NCI-H774 (cell line): ENCODE measurements at places on chromosomes 12 and 14.

DNA sequence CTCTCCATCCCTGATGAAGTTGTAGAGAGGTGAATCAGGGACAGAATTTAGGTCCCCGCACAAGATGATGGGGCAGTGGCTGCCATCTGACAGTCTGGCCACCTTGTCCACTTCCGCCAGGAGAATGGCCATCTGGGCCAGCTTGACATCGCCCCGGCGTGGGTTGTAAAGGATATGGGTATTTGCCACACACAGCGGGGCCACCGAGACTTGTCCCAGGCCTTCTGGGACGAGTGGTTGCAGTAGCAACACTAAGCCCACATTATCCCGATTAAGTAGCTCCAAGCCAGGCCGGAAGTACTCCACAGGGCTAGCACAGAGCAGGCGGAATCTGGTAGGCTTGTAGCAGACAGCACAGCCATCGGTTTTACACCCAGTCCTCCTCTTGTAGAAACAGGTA is 6.2 kb downstream of the ANGEL1 start:
- no peak for DNase-seq

DNA sequence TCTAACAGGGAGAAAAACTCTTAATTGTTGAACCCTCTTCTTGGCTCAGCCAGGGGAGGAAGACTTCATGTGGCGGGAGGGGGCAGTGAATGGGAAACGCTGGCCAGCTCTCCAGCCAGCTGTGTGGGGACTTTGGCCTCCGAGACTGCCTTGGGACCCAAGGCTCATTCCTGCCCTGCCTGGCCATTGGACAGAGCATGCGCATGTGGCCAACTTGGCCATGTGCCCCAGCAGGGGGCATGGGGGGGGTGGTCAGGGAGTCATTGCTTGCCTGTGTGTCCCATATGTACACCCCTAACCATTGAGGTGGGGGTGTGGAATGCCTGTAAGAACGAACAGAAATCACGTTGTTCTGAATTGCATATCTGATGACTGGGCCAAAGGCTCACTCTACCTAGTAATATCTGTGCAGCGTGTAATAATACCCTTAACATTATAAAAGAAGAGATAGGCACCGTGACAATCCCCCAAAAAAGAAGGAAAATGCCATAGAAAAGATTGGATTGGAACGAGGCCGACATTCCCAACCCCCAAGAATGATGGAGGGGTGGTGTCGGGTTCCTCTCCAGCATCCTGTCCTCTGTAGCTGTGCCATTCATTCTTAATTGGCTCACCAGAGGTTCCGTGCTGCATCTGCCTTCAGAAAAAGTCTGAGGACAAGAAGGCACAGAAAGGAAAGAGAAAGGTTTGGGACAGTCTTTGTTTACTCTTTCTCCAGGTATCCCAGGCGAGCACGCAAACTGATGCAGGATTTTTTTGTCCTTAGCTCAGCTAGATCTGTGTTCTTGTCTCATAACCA is 3.5 kb upstream of the FAR2 start:
- DNase-seq: no peak

DNA sequence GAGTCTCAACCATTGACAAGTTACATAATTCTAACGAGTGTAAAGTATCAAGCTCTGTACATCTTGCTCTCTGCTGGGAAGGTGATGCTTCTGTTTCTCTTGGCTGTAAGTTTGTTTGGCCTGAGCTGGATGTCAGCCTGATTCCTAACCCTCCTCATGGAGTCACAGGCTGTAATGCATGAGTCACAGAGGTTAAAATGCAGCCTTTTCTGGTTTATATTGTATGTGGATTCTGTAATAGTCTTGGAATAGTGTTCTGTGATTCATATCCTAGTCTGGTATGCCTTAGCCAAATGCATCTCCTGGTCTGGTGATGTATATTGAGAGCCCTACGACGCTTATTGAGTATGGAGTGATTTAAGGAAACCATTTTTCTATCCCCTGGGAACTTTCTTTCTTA is 104.5 kb upstream of the FRMD6 start:
- DNase-seq: no peak

DNA sequence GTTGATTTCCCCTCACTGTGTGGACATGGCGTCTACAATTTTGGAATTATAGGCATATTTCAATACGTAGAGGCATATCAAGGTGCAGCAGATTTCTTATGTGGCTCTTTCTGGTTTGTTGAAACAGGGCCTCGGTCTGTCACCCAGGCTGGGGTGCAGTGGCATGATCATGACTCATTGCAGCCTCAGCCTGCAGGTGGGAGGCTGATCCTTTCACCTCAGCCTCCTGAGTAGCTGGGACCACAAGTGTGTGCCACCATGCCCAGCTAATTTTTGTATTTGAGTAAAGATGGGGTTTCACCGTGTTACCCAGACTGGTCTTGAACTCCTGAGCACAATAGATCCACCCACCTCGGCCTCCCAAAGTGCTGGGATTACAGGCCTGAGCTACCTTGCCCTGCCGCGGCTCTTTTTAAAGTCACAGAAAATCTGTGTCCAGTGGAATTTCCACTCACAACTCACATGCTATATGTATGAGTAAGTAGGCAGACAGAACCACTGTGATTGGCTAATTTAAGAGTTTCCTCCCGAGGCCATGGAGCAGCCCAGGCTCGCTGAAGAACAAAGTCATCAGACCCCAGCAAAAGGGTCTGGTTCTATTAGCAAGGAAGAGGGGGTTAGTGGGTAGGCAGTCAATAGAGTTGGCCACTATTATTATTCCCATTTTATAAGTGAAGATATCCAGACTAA is 9.1 kb downstream of the GNG2 start:
- DNase-seq: no peak

- no peak for DNase-seq
These were observed 7.9 kb upstream of the PRH1 start for GRCh38 chr12:10891937-10892336.

GRCh38 chr14:29858299-29858698 is 69.3 kb downstream of the PRKD1 start:
- DNase-seq: no peak

DNA sequence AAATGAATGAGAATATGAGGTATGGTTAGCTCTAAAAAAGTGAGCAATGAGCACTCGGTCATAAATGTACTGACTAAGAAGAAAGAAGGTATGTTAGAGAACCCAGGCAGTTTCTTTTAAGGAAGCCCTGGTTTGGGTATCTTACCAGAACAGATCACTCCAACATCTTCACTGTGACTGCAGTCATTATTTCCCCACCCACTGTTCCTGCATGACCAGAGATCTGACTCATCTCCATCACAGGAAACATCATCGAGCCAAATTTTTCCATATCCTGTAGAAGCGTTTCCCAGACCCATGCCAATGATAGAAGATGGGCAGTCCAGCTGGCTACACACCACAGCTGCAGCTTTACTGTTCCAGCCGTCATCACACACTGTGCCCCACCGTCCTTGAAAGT is 48.0 kb downstream of the CD163L1 start:
- no peak for DNase-seq

DNA sequence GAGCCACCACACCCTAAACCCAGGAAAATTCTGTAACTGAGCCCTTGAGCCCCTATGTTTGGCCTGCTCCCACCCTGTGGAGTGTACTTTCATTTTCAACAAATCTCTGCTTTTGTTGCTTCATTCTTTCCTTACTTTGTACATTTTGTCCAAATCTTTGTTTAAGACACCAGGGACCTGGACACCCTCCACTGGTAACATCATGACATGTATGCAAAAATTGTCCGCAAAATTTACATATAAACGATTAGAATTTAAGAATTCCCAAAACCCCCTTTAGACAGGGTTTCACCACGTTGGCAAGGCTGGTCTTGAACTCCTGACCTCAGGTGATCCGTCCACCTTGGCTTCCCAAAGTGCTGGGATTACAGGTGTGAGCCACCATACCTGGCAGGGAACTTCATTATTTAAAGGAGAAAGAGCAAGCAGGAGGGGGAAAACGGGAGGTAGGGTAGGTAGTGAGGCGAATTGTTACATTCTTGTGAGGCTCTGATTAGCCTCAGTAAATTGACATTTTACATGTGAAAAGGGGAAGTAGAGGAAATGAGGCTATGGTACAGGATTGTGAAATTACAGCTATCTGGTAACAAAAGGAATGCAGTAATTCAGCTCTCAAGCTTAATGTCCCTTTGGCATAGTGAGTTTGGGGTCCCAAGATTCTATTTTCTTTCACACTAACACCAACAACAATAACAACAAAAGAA is 27.6 kb downstream of the TUBA1A start:
- DNase-seq: no peak

DNA sequence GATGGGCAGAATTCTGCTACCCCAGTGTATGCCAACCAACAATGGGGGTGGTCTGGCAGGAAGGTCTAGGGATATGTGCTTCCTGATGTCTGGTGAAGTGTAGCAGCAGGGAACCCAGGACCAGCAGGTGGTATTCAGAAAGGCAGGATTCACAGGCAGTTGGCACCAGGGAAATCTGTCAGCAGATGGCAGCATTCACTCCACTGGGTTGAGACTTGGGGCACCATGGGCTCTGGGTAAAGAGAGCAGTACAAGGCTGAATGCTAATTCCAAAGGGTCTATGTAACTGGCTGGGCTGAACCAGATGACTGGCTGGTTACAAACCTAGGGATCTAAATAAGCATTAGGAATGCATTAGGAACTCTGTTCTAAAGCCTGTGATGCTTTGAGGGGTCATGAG is 466.9 kb upstream of the STXBP6 start:
- DNase-seq: peak; percentile 6

DNA sequence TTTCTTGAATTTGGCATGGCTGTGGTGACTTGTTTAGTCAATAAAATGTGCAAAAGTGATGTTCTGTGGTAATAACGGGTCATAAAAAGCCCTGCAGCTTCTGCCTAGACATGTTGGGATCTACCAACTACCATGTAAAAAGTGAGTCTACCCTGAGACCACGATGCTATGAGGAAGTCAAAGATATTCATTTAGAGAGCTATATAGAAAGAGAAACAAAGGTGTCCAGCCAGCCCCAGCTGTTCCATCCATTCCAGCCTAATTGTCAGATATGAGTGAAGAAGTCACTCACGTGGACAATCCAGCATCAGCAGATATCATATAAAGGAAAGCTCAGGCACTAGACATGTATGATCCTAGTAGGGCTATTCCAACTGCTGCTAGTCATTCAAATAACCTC is 117.2 kb upstream of the SSTR1 start:
- no peak for DNase-seq

- no peak for DNase-seq
These were observed 85.3 kb downstream of the SCARB1 start for GRCh38 chr12:124778411-124778810.

- no peak for DNase-seq
These were observed 311.3 kb upstream of the DDHD1 start for GRCh38 chr14:53464376-53464775.

DNA sequence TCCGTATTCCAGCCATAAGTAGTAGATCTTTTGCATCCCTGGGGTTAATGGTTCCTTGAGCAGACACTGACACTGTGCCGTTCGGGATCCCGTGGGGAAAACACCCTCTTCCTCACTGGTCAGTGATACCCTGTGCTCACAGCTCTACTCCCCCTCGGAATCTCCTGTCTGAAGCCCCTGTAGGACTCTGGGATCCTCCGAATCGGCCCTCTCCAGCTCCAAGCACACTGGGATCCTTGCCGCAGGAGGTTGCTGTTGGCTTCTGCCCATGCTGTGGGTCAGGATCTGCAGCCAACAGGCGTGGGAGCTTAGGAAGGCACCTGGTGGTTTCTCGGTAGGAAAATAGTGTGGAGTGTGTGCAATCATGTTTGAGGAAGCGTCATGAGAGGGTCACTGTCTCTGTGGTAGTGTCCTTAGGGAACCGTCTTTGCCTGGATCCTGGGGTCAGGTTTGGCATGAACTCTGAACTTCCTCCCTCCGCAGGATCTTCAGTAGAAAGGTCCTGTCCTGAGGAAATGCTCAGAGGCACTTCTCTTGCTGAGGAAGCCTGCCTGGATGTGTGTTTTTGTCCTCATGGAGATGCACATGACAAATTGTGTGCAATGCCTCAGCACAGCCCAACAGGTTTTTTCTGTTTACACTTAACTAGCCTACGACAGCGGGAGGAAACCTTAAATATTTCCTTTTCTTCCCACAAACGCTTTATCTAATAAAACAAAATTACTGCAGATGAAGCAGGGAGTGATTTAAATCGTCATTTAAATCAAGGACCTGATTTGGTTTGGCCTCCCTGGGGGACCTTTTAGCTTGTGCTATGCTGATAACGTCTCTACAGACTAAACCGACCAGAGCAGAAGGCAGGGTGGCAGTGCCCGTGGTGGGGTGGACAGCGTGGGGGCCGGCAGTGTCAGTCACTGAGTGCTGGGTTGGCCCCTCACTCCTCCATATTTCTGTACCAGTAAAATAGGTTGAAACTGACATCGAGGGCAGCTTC is 18.7 kb downstream of the FBXL14 start:
- no peak for DNase-seq

- no peak for DNase-seq
These were observed 15.4 kb downstream of the RASAL1 start for GRCh38 chr12:113119980-113120669.

DNA sequence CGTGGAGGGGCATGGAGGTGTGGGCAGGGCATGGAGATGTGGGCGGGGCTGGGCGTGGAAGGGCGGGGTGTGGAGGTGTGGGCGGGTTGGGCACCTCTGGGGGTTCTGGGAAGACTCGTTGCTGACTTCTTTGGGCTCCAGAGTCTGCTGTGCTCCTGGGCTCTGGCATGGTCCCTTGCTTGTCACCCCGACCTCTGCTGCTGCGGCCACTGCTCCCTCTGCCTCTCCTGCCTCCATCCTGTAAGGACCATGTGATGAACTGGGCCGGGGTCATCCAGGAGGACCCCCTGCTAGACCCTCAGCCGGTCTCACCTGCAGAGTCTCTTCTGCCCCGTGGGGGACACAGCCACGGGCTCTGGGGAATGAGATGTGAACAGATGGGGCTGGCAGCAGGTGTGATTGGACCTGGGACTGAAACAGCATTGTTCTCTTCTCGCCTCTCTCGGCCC is 15.3 kb downstream of the NOC4L start:
- no peak for DNase-seq

DNA sequence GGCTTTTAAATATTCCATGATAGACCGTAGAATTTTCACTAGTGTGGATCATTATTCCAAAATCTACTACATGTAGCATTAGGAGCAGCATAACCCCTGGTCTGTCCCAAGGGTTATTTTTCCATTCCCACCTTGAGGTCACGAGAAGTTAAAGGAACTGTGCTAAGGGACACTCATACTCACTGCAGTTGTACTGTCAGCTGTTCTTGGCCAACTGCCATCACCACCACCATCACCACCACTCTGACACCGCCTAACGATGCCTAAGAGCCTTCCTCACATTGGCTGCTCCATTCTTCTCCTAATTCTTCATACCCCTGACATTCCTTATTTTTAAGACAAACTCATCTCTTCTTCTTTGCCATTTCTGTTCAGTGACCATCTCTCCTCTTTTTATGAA is 13.4 kb upstream of the PTGDR start:
- DNase-seq: no peak

DNA sequence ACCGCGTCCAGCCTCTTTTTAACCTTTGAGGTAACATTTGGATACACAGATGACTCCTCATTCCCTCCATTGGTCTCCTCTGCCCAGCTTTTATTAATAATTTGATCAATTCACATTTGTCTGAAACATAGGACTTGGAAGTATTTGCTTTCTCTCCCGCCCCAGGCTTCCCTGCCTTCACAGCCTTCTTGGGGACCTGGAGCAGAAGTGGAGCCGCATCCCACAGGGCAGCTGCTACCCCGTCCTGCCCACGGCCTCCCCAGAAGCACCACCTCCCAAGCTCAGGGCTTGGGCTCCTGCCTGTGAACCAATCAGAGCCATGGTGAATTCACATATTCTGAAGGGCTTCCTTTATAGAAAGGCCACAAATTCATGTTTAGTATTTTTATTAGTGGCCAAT is 97.6 kb downstream of the PIWIL1 start:
- DNase-seq: no peak
